COLO829 (cell line): ENCODE measurements at places on chromosomes 11 and 22.
A peak's percentile ranks its signal among the peaks of the same experiment; 100 is the strongest.

GRCh38 chr11:86067009-86067850, 1.7 kb downstream of the PICALM start:
- DNase-seq: no peak

DNA sequence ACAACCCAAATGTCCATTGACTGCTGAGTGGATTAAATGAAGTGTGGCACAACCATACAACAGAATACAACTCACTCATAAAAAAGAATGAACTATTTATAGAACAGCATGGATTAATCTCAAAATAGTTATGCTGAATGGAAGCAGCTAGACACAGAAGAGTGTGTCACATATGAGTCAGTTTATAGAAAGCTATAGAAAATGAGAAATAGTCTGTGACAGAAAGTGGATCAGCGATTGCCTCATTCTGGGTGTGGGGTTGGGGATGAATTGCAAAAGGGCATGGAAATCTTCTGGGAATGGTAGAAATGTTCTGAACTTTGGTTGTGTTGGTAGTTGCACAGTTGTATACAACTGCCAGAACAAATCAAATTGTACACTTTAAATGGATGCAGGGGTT, 37.4 kb downstream of the PRR5L start:
- DNase-seq: no peak

DNA sequence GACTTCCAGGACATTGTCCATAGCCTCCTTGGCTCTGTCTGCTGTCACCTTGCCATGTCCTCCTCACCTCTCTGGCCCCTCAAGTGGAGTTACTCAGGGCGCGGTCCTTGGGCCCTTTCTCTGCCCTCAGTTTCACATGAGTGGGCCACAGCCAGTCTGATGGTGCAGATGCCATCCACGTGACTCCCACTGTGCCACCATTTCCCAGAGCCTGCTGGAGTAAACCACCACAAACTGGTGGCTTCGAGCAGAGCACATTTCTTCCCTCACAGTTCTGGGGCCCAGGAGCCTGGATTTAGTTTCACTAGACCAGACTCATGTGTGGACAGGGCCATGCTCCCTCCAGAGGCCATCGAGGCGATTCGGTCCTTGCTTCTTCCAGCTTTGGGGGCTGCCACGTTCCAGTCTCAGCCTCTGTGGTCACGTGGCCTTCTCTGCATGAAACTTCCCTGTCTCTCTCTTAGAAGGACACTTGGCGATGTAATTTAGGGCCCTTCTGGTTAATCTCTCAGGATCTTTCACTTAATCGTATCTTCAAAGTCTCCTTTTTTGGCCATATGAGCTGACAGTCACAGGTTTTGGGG, 14.6 kb downstream of the SMARCB1 start:
- DNase-seq: no peak

DNA sequence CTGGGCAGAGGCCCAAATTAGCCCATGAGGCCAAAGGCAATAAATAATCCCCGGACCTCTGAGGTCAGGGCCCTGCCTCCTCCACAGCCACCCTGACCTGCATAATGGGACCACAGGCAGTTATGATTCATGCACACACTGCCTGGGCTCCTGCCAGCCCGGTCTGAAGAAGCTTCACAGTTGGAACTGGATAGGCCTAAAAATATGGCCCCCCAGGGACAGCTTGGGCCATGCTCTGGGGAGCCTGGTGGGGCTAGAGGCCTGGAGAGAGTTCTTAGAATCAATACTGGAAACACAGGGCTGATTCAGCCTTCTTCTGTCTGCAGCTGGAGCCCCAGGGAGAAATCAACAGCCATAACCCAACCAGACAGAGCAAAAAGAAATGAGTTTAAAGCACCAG, 112.8 kb upstream of the CADM1 start:
- DNase-seq: peak; percentile 60

DNA sequence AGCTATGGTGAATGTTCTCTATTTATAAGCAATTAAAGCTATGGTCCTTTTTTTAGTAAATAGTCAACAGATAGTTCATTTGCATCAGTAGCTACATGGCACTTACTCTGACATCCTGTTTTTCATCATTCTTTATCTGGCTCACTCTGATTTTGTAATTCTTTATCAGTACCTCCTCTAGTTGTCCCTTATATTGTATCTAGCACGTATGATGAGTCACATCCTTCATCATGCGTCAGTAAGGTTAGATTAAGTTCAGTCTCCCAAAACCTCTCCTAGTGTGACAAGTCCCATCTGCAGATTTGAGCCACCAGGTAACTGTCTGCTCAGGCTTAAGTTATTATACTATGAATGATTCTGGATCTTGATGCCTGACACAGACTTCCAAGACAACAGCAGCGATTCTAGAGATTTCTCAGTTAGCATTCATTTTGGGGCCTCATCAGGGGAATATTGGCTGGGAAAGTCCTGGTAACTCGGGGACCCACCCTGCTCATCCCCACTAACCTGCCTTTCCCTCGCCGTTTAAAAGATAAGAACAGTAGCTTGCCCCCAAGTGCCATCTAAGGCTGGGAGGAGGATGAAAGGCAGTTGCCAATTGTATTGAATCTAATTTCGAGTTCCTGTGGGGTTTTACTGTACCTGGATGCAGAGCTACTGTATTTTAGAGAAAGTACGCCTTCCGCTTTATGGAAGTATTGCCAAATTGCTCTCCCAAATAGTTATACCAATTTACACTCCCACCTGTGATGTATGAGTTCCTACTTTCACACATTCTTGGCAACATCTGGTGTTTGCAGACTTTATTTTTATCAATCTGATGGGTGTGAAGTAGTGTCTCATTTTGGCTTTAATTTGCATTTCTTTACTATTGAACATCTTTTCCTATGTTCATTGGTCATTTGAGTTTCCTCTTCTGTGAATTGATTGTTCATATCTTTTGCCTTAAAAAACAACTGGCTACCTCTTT, 55.9 kb downstream of the ZC3H12C start:
- DNase-seq: peak; percentile 48

GRCh38 chr11:68838572-68838964, 3.1 kb downstream of the CPT1A start:
- no peak for DNase-seq

GRCh38 chr11:60316317-60316716, 10.7 kb upstream of the MS4A6E start:
- DNase-seq: no peak

GRCh38 chr11:12160680-12161079, 50.3 kb downstream of the MICAL2 start:
- DNase-seq: no peak

DNA sequence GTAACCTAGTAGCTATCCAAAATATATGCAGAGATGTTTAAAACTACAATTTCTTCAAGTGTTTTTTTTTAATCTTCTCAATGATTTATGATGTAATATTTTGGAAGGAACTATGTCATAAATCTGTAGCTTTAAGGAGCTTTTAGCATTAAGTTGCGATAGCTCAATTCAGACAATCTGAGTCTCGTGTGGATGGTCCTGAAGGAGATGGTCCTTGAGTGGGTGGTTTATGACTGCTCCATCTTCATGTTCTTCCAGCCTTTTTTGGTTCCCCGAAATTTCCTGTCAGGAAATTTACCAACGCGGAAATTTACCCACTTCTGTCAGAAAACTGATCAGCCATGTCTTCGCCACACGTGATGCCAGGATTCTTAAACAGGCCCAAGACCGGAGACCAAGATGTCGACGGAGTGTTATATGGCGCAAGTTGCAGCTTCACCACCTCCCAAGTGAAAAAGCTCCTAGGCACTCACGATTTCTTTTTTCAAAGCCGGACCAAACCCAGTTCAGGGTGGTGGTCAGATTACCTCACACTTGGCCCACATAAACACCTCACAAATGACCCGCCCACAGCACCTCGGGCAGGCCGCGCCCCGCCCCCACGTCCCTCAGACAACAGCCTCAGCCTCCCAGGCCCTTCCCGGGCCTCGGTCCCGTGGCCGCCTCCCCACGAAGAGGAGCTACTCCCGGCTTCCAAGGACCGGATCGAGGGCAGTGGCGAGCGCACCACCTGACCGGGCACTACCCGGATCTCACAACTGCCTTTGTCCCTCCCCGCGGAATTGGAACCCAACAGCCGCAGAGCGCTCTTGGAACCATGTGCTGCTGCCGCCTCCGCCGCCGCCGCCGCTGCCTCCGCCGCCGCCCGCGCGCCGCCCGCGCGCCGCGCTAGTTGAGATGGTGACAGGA, at the start of gene MORC2:
TSS of gene MORC2 (minus strand) at position 760 of the 909 bp plus-strand sequence. CDS start 885 bp downstream, outside the sequence.
- peak; percentile 28 for DNase-seq

DNA sequence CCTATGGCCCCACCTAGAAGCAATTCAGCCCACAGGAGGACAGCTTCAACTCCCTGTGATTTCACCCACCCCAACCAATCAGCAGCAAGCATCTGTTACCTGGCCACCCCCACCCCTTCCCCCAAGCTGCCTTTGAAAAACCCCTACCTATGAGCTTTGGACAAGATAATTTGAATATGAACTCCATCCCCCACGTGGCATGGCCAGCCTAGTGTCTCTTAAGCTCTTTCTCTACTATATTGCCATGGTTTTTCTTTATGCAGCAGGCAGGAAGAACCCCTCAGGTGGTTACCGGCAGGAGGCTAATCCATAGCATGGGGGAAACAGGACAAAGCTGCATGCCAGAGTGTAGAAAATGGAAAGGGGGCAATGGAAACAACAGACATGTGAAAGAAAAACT, 29.0 kb downstream of the CTSC start:
- no peak for DNase-seq

DNA sequence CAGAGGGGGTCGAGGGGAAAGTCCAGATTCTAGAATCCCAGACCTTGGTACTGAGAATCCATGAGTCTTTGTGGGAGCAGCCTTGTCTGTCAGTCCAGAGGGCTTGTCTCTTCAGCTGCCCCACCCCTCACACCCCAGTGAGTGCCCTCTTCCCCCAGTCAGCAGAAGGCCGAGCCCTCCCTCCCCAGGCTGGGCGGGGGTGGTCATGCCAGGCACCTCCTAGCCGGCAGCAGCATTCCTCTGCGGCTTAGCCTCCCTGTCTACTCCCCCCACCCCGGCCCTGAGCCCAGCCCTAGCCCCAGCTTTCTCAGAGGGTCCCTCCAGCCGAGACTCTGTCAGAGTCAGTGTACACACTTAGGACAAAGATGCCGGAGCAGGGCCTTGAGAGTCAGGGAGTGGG, 4.6 kb downstream of the SOX10 start:
- no peak for DNase-seq

DNA sequence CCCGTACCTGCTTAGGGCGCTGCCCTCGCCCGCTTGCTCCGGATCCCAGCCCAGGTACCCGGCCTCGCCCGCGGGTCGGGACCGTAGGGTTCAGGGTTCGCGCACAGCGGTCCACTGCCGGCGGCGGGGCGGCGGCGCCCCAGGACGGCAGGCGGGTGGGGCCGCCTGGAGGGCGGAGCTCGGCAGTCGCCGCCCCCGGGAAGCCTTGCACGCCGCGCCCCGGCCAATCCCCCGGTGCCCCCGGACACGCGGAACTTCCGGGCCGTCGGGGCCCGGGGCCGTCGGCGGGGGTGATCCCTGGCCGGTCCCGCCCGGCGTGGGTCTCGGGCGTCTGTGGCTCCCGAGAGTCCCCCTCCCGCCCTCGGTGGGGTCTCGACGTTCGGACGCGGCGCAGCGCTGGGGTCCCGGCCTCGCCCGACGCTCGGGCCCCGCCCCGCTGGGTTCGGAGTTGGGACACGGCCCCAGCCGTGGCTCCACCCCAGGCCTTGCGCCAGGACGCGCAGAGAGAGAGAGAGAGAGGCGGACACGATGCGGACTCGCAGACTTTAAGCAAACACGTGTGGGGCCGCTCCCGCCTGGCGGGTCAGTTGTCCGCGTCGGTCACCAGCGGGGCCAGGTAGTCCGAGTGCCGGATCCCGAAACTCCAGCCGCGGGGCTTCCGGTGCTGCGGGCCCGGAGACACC, at the start of gene TYMP:
TSS of gene TYMP (minus strand) at position 116 of the 683 bp plus-strand sequence. CDS start 303 bp downstream, outside the sequence.
- no peak for DNase-seq

DNA sequence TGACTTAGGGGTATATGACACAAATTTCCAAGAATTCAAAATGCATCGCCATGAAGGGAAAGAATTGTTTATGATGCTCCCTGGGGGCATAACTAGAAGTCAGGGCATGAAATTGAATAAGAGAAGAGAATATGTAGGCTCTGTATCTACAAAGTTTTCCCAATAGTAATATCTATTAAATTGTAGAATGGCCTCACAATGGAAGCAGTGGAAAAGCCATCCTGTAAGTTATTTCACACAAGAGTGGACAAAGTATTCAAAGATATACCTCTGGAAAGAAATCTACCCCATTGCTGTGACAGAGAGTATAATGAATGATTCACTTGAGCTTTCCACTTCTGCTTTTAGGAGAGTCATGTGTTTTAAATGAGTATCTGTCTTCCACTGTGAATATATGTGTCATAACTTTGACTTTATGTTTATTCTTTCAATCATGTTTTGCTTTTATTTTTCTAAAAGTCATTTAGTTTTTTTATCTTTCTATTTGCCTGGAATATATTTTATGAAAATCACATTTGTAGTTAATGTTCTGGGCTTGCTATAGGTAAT, 65.7 kb upstream of the DDI1 start:
- DNase-seq: no peak

DNA sequence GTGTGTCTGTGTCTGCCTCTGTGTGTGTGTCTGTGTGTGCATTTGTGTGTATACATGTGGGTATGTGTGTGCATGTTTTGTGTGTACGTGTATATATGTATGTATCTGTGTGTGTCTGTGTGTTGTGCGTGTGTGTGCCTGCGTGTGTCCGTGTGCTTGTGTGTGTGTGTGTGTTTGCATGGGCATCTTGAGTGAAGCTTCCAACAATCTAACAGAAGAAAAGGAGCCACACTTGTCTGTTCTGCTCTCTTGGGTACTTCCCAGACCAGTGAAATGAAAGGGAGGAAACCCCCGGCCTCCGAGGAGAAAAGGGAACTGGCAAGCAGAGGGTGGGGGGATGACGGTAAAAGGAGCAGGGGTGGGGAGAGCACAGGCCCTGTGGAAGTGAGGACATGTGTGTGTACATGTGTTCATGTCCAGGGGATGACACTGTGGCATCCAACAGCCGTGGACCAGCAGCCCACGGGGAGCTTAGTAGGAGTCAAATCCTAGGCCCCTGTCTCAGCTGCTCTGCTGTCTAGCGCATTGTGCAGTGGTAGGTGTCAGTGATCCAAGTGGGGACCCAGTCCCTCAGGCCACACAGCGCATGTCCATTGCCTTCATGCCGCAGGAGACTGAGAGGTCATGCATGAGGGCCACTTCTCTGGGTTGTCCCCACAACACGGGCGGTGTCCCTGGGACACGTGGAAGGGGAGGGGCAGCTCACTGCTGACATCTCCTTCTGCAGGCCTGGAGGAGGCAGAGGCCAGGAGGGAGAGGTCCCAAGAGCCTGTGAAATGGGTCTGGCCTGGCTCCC, 8.1 kb downstream of the CSF2RB start:
- DNase-seq: no peak

DNA sequence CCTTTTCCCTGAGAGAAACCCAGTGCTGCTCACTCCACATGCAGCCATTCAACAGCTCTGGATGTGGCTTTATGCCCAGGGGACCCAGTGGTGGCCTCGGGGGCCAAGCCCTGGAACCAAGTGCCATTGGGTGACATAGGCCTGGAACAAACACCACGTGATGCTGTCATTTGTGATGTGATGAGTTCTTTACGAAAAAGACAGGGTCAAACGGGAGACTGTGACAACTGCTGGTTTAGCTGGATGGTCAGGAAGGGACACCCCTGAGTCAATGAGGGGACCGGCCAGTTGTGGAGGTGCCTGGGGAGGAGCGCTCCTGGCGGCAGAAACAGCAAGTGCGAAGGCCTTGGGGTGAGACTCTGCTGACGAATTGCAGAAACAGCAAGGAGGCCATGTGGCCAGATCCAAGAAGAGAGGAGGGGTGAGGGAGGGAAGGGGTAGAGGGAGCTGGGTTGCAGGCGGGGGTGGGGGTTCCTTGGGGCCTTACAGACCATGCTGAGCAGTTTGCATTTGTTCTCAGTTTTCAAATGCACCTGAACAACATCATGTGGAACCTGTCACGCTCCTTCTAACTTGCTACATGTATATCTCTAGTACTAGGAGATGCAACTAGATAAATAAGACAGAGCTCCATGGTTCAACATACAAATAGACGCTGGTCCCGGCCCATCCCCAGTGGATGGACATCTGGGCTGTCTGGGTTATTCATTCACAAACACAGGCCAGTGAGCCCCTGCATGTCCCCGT, 56.1 kb downstream of the IGLL5 start:
- DNase-seq: no peak
